ENCODE measurements at places on chromosomes 1 and 21.

- no peak for DNase-seq
Observed at GRCh38 chr1:151133018-151133806, 13.2 kb downstream of the SEMA6C start.

DNA sequence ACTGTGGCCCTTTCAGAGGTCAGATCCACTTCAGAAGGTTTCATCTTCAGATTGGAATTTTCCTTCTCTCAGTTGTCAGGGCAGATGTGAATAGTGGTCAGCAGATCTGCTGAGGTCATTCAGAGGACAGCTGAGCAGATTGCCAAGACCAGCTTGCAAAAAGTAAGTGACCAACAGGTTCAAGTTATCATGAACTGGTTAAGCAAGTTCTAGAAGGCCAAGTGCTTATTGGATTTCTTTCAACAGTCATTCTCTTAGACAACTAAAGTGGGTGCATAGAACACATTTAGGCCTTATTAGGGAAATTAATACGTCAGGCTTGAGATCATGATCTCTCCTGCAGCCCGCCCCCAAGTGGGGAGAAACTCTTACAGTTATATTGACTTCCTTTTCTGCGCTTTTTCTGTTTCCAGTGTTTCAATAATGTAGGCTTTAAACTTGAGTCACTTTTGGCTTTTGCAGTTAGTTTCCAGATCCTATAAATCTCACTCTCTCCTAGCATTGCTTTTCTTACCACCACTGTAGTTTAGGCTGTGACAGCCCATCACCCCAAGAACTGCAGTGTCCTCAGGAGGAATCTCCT lies 96.4 kb downstream of the C1orf21 start:
- no peak for DNase-seq

- no peak for DNase-seq
Observed at GRCh38 chr1:192579010-192579738, 3.6 kb downstream of the RGS1 start.

- DNase-seq = no peak
Observed at GRCh38 chr1:235775246-235775860, 91.4 kb downstream of the LYST start.

DNA sequence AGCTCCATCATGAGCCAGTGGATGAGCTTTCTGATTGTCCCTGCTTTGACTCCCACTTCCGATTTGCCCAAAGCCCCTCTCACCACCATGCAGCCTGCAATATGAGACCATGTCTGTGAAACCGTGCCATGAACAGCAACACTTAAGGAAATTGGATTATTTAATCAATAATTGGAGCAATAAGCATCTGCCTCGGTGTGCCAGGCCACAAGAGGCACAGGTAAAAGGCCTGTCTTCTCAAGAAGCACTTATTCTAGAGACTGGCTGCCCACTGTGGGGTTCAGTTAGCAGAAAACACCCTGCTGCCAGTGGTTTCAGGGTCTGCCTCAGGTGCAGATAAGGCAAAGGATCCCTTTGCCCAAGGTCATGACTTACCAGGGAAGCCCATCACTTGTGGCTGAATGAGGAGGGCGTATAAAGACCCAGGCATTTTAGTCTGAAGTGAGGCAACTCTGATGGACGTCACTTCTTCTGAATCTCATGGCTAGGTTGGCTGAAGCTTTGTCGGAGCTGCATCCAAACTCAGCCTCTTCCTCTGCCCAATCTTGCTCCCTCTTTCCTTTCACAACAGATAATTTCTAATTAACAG lies 7.1 kb upstream of the CHI3L2 start:
- DNase-seq = no peak

All from Panc1 (cell line).